Muscle of back (tissue), 13 donors: ENCODE measurements at places on chromosomes 13 and 19.
A peak's percentile ranks its signal among the peaks of the same experiment; 100 is the strongest.

GRCh38 chr13:30110301-30111070 lies 196.9 kb downstream of the KATNAL1 start:
- no peak for DNase-seq

- DNase-seq: no peak
Measured at GRCh38 chr19:47891622-47891922, 5.5 kb upstream of the SULT2A1 start.

GRCh38 chr19:45016388-45017314 lies 15.4 kb downstream of the RELB start:
- peak; percentile 49 for DNase-seq

DNA sequence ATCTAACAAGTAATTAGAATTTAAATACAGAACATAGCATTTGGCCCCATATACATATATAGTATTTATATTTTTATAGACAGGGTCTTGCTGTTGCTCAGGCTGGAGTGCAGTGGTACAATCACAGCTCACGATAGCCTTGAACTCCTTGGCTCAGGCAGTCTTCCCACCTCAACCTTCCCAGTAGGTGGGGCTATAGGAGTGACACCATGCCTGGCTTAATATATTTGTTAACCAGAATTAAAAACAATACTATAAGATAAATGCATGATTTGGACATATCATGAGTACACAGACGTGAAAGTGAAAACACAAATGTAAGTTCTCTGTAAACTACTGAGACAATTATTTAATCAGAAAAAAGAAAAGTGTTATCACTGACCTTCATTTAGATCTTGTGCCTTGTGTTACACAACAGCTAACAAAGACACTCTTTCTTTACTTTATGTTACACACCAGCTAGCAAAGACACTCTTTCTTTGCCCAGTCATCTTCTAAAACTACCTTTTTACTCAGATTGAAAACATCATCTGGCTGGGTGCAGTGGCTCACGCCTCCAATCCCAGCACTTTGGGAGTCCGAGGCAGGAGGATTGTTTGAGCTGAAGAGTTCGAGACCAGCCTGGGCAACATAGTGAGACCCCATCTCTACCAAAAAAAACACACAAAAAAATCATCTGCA lies 22.6 kb downstream of the CARS2 start:
- no peak for DNase-seq

DNA sequence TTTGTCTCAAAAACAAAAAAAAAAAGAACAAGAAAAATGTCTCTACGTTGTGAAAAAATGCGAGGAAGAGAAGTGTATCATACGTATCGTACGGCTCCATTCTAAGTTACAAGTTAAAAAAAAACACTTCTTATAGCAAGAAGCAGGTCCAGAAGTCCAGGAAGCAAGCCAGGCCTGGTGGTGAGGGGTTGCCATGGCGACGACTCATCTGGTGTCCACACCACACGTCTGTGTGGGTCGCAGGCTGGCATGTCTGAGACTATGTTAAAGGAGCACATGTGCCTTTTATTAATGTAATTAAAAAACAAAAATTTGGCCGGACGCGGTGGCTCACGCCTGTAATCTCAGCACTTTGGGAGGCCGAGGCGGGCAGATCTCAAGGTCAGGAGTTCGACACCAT lies 5.9 kb downstream of the MED16 start:
- DNase-seq: no peak

GRCh38 chr19:42333018-42333417 lies 7.6 kb downstream of the MEGF8 start:
- DNase-seq: no peak

DNA sequence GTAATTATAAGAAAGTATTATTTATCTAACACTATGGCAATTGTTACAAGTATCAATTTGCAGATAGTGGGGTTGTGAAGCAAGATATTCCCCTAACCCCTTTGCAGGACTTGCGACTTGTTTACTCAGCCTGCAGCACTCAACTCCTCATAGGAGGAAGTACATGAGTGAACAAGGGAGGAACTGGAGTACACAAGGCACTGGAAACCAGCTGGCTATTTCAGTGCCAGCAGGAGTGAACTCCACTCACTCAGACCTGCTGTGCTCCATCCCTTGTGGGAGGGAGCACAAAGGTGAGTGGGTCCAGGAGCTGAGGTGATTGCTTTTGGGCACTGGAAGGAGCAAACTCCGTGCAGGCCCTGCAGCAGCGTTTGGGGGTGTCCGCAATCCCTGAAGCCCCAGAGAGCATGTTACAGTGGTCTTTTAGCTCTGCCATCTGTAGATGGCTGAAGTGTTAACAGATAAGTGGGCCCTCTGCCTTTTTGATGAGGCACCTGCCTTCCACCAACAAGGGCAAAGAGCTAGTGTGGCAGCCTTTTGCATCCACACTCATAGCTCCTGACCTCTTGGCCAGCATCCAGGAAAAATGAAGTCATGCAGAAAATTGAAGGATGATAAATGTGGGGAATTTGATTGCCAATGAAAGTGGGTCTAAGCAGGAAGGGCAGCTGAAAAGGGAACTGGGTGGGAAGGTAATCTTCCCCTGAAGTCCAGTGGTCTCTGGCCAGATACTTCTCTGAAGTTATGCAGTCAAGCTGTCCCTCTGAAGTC lies 802.2 kb upstream of the MIR17HG start:
- DNase-seq: no peak

GRCh38 chr19:46951171-46951986 lies 68.3 kb upstream of the NPAS1 start:
- DNase-seq: peak; percentile 51

GRCh38 chr13:74920920-74921319 lies 561.0 kb downstream of the TBC1D4 start:
- DNase-seq: no peak

DNA sequence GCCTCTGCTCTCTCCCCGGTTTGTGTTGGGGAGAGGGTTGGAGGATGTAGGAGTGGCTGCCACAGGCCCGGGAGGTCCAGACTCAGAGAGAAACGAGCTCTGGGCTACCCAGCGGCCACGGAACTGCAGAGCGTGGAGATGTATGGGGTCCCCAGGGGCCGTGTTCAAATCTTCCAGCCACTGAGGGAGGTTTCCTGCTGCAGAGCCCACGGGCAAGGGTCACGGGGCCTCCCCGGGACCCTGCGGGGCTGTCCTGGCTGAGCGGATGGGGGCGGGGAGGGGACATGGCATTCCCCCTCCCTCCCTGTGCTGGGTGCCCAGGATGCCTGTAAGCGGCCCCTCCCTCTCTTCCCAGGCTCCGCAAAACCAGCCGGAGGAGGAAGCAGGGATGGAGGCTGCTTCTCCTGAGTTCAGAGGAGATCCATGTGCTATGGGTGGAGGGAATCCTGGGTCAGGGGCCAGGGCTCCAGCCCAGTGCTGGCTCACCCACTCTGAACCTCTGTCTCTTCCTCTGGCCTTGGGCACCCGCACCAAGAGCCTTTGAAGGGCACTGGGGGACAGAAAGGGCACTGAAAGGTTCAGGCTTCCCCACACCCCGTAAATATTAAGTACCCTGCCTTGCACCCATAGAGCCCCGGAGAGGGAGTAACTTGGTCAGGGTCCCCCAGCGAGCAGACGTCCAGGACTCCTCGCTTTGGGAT lies 22.6 kb downstream of the SMIM24 start:
- DNase-seq: no peak

- DNase-seq: peak; percentile 73
Measured at GRCh38 chr19:42433503-42434260, 6.5 kb upstream of the LIPE start.

DNA sequence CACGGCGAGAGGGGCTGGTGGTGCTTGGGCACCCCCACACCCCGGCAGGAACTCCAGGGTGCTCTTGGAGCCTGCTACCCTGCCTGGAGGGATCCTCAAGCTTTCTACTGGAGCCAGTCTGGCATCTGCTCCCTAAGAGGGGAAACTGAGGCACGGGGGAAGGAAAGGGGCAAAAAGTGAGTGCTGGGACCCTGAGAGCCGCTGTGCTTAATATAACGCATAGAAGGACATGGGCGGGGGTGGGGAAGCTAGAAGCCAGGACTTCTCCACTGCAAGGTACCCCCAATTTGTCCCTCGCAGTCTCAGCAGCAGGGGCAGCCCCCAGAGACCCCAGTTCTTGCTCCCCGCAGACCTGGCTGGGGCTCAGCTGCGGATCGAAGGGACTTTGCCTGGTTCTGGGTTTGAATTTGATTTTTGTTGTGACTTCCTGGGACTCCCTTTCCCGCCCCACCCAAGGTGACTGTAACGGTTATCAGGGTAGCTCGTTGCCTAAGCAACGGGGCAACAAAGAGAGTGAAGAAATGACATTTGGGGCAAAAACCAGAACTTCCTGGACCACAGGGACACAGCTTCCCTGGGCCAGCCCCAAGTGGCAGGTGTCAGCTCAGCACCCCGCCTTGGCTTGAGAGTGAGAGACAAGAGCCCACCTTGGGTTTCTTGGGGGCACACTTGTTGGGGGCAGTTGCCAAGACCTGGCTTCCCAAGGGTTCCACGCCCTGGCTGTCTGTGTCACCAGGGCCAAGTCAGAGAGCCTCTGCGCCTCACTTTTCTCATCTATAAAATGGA lies 638 bp downstream of the ADGRE5 start:
- peak; percentile 70 for DNase-seq

DNA sequence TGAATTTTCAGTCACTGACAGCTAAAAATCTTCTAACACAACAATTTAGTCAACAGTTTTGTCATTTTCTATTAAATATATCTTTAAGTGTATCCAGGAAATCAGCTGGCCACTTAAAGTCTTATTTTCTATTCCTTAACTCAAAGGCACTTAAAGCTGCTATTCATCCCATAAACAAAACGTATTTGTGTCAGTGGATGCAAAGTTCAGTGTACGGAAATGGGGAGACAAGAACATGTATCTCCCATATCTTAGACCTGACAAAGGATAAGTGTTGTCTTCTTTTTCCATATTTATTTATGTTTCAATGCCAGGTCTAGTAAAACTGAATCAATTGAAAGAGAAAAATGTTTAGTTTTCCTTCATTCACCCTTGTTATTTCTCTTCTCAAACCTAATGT lies 409.8 kb upstream of the KLHL1 start:
- DNase-seq: no peak

GRCh38 chr19:17159466-17160393 lies 55.4 kb upstream of the USE1 start:
- no peak for DNase-seq

DNA sequence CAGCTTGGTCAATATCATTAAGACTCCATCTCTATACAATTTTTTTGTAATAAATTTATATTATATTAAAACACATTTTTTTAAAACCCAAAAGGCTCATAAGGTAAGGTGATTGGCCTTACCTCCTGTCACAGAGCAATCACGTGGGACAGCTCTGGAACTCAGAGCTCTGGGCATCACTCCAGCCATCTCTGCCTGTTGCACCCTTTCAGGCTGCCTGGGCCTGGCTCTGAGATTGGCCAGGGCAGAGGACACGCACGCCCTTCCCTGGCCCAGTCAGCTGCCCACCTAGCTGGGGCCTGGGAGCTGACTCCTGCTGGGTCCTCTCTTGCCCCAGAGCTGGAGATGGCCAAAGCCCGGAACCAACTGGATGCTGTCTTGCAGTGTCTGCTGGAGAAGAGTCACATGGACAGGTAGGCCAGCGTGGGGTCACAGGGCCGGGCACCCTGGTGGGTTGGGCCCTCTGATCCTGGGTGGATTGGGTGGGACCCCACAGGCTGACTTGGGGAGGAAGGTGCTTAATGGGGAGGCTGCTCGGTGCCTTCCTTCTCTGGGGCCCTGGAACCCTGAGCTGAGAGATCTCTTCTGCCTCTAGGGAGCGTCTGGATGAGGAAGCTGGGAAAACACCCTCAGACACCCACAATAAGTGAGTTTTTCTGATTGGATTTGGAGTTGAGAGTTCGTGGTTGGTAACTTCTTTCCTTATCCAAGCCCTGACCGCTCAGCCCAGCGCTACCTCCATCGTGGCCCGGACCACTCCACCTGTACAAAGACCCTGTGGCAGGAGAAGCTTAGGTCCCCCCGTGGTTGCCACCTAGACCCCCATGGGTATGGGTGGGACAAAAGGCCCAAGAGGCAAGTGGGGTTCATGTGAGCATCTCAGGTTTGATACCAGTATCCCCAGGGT lies 3.7 kb downstream of the LIN37 start:
- no peak for DNase-seq

DNA sequence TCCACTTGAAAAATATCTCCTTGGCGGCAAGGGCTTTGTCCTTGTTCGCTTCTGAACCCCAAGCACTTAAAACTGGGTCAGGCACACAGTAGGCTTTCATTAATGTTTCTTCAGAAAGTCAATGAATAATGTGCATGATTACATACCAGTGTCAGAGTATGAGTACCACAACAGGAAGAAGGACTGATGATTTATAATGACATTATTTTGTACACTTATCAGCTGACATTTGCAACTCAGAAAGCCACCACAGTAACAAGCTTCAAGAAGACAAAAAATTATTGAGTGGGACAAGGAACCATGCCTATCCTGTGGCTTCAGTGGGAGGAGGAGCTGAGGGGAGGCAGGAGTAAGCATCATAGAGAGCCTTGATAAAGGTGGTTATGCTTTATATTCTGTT lies 10.0 kb downstream of the POLR1D start:
- DNase-seq: no peak

DNA sequence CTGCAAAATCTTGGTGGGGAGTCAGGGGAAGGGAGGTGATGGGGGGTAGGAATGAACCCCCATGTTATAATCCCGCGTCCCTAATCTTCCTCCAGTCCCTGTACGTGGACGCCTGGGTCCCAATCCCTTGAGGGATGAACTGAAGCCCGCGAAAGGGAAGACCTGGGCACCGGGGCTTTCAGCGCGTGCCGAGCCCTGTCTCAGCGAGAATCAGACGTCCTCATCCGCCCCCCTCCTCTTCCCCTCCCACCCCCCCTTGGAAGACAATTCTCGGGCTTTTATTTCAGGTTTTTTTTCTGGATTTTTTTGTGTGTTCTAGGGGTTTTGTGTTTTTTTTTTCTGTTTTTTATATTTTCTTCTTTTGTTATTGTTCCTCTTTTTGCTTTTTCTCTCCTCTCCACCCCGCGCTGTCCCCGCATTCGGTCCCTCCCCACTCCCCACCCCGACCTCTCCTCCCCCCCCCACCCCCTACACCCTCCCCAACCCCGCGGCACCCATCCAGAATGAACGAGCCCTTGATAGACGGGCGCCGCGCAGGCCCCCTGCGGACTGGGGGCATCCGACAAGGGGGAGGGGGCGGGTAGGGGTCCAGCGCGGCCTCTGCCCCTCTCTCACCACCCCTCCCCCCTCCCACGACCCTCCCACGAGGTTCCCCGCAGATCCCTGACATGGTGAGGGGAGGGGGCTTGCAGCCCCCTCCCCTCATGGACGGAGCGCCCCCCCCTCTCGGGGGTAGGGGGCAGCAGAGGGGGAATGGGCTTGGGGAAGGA lies 10.3 kb downstream of the C19orf81 start:
- DNase-seq: no peak
